ENCODE measurements at places on chromosomes 6 and 20.

DNA sequence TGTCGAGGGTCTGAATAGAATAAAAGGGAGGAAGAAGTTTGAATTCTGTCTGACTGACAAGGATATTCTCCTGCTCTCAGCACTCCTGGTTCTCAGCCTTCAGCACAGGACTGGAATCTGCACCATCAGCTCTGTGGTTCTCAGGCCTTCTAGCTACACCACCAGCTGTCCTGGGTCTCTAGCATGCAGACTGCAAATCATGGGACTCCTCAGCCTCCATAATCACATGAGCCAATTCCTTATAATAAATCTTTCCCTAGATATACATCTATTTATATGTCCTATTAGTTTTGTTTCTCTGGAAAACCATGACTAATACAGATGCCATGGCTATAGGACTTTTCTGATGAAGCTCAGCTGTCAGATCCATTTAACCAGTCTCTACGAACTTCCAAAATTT is 132.8 kb upstream of the ECI2 start:
- no peak for DNase-seq

GRCh38 chr20:2172305-2173175 is 70.9 kb downstream of the STK35 start:
- peak; percentile 63 for DNase-seq

- no peak for DNase-seq
Measured at GRCh38 chr6:39508515-39508914, 186.0 kb upstream of the KCNK16 start.

DNA sequence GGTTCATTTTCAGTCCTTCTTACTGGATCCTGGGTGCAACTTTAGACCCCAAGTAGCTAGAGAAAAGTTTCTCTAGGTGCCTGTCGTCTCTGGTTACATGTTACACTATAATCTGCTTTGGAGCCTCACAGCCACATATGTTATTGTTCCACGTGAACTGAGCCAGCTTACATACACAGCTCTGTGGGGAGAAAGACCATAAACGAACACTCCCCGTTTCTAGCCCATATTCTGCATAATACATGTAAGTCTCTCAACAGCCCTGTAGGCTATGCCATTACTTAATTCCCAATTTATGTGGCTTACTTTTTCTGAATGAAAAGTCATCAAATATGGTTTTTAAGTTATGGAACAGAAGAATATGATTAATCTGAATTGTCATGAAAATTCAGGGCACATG is 233.8 kb downstream of the BCKDHB start:
- no peak for DNase-seq

GRCh38 chr6:169092375-169092774 is 161.3 kb downstream of the THBS2 start:
- DNase-seq = no peak

DNA sequence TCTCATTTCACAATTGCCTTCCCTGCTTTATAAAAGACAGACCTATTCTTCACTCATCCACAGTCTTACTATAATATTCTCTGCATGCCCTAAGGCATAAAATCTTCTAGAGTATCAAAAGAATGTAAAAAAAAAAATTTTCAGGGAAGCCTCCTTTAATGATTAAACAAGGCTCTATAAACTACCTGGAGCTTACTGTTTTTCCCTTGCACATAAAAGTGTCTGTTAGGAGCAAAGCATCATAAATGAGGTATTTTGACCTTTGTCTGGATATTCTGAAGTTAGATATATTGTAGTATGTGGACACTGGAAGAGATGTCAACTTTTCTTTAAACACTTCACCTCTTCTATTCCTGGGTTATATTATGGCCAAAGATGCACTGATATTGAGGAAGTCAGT is 97.5 kb downstream of the ARHGAP18 start:
- DNase-seq = no peak

DNA sequence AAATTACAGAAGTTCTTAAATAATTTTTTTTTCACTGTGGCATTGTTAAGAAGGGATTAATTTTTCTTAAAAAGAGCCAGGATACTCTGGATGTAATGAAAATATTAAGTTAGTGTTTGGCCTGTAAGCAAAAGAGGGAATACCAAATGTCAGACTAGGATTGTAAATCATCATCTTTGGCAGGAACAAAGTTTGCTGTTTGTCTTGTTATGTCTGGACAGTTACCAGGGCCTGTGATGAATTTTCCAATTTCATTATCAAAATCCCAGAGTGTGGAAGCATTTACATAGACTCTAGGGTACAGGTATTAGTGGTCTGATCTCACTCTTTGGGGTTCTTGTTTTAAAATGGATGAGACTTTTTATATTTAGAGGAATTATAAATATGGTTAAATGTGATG is 26.1 kb downstream of the CEP57L1 start:
- DNase-seq = no peak

DNA sequence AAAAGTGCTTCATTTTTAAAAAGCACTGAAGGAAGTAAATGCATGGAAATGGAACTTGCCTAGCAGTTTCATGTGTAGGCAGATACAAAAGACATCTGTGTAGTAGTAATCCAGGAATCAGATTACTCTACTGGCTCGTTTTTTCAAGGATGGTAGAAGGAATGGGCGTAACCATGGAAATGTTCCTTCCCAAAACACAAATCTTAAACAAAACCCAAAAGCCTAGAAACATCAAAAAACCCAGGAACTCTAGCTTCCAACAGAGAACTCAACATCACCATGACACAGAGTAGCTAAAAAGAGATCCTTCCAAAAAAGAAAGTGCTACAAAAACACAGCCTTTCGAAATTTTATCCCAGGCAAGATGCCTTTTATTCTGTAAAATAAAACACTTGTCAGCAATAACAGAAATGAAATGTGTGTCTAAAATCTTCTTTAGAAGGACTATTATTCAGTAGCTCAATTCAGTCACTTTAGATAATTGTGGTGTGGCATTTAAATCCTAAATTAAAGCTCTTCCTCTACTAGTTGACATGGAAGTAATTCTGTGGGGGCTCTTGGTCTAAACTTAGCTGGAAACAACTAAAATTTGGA is 81.7 kb downstream of the FAM217A start:
- DNase-seq = no peak

GRCh38 chr20:10216146-10216791 is 2.4 kb upstream of the SNAP25 start:
- DNase-seq = no peak

DNA sequence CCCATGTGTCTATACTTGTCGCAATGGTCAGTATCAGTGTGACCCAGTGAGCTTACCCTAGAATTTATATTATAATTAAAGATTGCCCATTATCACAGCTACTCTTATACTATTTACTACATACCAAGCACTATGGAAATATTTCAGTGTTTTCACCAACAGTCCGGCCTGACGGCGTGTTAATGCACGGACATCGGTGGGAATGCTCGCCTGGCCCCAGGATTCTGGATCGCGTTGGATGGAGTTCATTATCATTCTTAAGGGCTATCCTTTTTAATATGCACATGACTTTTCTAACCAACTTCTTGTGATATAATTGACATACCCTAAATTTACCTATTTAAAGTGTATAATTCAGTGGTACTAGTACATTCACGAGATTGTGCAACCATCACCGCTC is 51.8 kb upstream of the AFDN start:
- no peak for DNase-seq

GRCh38 chr20:37096415-37097041 is 731 bp upstream of the RBL1 start:
- DNase-seq = peak; percentile 69

DNA sequence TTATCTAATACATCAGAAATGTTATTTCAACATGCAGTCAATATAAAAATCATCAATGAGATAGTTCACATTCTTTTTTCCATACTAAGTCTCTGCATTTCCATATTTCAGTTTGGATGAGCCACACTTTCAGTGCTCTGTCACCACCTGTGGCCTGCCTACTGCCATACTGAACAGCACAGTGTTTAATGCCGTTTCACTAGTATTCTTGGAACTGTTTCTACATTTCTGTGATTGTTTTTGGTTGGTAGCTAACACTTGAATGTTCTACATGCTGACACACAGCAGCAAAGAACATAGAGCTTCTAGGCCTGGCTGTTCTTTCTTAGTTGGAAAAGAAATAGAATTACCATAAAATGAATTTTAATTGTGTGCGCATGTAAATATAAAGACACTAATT is 61.4 kb upstream of the KIF25 start:
- DNase-seq = no peak

- no peak for DNase-seq
Measured at GRCh38 chr20:49677777-49678758, 35.6 kb downstream of the B4GALT5 start.

DNA sequence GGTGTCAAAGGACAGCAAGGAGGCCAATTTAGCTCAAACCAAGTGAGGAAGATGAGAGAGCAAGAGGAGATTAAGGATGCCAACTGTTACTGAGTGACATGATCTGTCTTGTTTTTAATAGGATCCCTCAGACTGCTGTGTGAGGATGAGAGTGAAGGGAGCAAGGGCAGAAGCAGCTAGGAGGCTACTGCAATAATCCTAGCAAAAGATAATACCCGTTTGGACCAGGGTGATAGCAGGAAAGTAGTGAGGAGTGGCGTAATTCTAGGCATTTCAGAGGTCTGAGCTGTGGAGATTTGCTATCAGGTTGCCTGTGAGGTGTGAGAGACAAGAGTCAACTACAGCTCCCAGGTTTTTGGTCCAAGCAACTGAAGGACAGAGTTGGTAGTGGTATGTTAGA is 14.7 kb downstream of the UBE2V1 start:
- no peak for DNase-seq

GRCh38 chr20:19725814-19726525 is 32.1 kb upstream of the RIN2 start:
- DNase-seq = no peak

DNA sequence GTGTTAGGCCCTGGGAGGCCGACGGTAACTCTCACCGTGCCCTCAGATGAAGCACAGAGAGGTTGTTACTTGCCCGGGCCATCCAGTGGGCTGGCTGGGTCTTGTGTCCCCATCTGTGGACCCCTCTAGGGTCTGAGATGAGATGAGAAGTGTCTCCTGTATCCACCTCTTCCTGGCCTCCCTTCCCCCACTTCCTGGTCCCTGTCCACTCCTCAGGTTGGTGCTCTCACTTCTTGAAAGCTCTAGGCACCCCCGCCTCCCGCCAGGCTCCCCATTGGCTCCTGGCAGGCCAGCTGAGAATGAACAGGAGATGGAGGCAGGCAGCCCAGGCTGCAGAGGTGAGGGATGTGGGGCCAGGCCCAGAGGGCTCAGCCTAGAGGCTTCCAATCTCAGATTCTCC is 1.5 kb downstream of the MMP24OS start:
- DNase-seq = no peak

DNA sequence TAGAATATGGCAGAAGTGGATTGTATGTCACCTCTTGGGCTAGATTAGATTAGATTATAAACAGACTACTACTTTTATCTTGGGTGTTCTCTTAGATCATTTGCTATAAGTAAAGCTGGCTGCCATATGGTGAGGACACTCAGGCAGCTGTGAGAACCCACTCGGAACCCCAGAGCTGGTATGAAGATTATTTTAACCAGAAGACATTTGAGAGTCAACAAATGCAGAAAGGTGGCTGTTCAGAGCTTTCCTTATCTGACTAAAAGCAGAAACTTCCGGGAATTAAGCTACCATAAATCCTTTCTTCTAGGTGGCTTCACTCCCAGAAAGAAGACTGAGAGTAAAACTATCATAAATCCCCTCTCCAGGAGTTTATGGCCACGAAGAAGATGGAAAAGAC is 91.9 kb downstream of the RNGTT start:
- no peak for DNase-seq

DNA sequence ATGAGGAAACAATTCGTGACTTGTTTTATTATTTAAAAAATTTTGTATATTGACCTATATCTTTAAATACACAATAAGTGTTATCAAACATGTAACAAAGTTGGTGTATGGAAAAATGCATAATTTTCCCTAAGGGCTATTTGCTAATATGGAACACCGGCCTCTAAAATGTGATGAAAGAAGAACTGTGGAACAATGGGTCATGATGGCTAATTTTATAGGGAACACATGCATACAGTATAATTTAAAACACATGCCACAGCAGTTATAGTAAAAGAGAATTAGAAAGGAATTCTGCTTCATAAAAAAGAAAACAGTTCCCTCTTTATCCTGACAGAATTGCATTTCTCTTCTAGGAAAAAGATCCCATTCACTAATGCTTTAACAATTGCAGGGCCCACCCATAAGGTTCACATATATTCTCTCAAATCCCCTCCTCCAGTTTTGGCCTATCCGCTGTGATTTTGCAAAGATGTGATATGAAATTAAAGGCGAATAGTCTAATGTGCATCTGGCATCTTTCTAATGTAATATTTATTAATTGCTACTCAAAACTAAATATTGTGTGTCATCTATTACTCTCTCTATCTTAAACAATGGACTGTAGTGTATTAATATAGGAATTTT is 628.1 kb upstream of the CITED2 start:
- no peak for DNase-seq

GRCh38 chr6:45473121-45473993 is 95.6 kb upstream of the SUPT3H start:
- no peak for DNase-seq

- DNase-seq = no peak
Measured at GRCh38 chr6:43113431-43114260, 37.5 kb downstream of the PTK7 start.

DNA sequence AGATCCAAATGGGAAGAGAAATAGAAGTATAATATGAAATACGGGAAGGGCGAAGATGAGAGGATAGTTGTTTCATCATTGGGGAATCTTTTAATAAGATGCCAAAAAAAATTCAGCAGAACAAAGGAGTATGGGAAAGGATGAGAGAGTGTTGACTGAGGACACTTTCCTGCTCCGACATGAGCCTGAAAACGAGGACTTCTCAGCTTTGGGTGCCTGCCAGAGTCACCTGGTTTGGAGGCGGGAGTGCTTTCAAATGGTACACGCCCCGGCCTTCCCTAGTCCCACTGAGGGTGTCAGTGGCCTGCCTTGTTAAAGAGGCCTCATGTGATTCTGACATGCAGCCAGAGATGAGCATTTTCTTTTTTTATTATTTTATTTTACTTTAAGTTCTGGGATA is 250.9 kb downstream of the ANKRD60 start:
- DNase-seq = no peak

GRCh38 chr20:44745598-44746366 is at the start of gene KCNK15:
TSS of gene KCNK15 (plus strand) at chr20:44745865. CDS start at chr20:44745911, 46 bp downstream.
- no peak for DNase-seq

DNA sequence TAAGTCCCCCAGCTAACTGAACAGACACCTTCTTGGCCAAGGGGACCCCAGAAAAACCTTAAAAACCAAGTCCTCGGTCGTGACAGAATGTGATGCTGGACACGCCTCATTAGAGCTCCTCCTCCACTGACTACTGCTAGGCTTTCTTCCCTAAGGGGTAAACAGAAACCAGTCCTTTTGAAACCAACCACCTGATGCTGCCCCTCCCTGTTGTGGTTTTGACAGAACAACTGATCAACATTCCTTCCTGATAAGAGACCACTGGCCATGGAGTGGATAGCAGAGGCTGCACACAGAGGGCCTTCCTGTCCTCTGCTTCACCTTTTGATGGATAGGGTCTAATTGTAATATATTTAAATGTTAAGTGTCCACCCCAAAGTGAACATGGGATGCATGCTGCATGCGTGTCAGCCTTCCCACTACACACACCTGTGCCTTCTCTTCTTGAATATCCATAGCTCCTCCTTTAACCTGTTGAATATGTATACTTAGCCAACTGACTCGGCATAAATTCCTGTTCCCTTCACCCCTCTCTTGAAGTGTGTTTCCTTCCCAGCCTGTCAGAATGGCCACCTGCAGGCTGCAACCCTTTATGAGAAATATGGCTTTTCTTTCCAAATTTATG is 27.9 kb upstream of the SLC2A12 start:
- no peak for DNase-seq

Measured in OCI-LY7 (cell line).